ENCODE measurements at places on chromosomes 16 and 17.

GRCh38 chr16:4958510-4959438 lies 644 bp downstream of the SEC14L5 start:
- DNase-seq, result no peak

DNA sequence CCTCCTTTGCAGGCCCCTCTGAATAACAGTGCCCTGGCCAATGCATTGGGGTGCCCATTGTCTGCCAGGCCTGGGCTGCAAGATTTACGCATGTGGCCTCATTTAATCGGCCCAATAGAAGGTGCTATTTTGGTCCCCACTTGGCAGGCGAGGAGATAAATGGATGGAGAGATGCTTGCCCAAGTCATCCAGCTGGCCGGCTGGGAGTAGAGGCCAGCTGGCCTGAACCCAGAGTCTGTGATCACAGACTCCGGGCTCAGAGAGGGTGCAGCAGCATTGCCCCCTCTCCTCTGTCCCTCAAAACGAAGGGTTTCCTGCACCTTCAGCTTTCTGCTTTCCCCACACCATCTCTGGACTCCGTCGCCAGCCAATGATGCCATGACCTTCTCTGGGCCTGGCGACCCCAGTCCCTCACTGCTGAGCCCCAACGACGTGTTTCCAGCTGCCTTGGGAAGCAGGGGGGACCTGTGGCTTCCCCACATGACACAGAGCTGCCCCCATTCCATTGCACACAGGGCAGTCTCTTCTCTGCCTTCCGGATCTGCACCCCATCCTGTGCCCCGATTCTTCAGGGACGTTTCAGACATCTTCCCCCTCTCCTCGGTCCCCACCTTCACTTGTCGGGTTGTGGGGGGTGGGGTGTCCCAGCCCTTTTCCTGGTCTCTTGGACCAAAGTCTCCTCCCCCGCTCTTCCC lies 3.5 kb upstream of the ADGRG1 start:
- DNase-seq, result no peak

- peak; percentile 8 for DNase-seq
Measured at GRCh38 chr17:49787884-49788477, 500 bp upstream of the KAT7 start.

DNA sequence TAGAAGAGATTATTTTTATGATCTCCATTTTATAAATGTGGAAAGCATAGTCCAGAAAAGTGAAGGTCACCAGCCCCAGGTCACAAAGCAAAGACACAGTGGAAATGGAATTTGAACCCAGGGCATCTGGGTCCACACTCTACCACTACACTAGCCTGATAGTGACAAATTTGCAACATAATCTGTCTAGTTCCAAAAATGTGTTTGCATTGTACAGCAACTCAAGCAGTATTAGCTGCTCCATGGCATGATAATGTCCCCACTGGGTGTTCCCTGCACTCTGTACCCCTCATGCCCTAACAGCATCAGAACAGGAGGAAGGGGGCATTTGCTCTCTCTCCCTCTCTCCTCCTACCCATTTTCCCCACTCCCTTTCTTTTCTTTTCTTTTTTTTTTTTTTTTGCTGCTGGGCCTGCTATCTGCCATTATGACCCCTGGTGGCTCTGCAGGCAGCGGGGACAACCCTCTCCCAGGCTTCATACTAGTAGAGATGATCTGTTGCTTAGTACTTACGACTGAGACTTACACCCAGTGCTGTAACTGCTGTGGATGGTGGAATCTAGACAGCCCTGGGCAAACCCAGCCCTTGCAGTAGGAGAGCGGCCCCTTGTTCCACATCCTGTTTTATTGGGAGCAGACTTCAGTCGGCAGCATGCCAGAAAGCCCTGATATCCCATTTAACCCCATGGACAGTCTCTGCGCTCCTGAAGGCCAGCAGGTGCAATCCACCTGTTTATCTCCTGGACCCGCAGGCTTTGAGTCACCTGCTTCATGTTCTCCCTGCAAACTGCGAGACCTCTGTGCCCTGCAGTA lies 306.3 kb downstream of the SOX9 start:
- DNase-seq, result no peak

- DNase-seq, result peak; percentile 91
Measured at GRCh38 chr16:67158637-67159600, 790 bp downstream of the TRADD start.

- no peak for DNase-seq
Measured at GRCh38 chr16:87790292-87791100, 24.7 kb upstream of the KLHDC4 start.
